ENCODE measurements at places on chromosomes 3 and 15.
A peak's percentile ranks its signal among the peaks of the same experiment; 100 is the strongest.

- DNase-seq, result no peak
These were observed 87.3 kb downstream of the PGPEP1L start for GRCh38 chr15:98920091-98920880.

GRCh38 chr15:31799715-31800321 lies 230.5 kb upstream of the CHRNA7 start:
- DNase-seq, result no peak

- DNase-seq, result no peak
These were observed 25.9 kb upstream of the PLA2G4D start for GRCh38 chr15:42120285-42120684.

- DNase-seq, result no peak
These were observed 184.1 kb upstream of the TP63 start for GRCh38 chr3:189446959-189447560.

DNA sequence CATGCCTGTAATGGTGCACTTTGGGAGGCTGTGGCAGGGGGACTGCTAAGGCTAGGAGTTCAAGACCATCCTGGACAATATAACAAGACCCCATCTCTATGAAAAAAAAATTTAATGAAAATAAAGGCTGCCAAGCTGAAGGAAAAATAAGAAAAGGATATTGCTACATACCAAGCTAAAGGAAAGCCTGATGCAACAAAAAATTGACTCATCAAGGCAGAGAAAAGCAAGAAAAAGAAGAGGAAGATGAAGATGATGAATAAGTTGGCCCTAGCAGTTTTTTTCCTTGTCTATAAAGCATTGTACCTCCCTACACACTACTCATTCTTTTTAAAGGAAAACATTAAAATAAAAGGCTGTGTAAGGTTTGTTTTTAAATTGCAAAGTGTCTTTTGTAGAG lies 441.9 kb upstream of the MDFIC2 start:
- no peak for DNase-seq

- no peak for DNase-seq
These were observed 4.7 kb downstream of the PXYLP1 start for GRCh38 chr3:141236361-141236760.

- DNase-seq, result no peak
These were observed 8.6 kb downstream of the AQP9 start for GRCh38 chr15:58146749-58147148.

DNA sequence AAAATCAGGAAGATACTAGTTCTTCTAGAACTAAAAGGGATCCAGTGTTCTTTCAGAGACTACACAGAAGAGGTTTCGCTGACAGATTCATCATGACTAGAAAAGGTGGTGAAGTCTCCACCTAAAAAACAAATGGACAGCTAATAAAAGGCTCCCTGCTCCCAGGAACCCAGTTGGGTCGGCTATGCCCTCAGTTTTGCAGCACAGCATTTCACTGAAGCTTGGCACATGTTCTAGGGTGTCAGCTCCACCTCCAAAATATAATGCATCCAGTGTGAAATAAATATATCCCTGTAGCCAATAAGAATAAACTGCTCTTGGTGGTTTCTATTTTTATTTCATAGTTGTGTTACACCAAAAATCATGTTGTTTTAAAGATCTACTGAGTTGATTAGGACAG lies 55.0 kb downstream of the ZIC4 start:
- no peak for DNase-seq

GRCh38 chr3:57389271-57389670 lies 96.8 kb upstream of the ASB14 start:
- DNase-seq, result no peak

DNA sequence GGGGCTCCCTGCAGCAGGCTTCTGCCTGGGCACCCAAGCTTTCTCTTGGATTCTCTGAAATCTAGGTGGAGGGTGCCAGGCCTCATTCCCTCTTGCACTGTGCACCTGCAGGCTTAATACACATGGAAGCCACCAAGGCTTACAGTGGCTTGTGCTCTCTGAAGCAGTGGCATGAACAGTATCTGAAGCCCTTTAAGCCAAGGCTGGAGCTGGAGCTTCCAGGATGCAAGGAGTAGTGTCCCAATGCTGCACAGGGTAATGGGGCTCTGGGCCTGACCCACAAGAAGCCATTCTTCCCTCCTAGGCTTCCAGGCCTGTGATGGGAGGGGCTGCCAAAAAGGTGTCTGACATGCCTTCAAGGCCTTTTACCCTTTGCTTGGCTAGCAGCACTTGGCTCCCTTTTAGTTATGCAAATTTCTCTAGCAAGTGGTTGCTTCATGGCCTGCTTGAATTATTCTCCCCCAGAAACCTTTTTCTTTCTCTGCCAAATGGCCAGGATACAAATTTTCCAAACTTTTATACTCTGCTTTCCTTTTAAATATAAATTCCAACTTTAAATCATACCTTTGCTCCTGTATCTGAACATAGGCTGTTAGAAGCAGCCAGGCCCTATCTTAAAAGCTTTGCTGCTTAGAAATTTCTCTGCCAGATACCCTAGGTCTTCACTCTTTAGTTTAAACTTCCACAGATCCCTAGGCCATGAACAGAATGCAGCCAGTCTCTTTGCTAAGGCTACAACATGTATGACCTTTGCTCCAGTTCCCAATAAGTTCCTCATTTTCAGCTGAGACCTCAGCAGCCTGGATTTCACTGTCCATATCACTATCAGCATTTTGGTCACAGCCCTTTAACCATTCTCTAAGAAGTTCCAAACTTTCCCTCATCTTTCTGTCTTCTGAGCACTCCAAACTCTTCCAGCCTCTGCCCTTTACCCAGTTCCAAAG lies 201.1 kb upstream of the LRRFIP2 start:
- no peak for DNase-seq

DNA sequence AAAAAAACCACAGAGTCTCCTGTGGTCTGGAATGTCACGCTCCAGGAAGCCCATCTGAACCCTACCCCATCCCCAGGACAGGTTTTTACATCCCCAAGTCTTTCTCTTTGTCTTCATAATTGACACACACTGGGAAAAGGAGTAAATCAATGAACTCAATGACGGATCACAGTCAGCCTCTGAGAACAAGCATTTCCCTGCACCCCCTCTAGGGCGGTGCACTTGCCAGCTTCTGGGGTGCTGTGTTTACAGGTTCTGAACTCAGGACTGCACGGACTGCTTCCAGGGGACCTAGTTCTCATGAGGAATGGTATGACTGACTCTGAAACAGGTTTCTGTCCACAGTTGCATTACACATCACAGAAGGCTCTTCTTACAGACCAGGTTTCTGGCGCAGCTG lies 81.1 kb downstream of the NUP210 start:
- DNase-seq, result no peak

DNA sequence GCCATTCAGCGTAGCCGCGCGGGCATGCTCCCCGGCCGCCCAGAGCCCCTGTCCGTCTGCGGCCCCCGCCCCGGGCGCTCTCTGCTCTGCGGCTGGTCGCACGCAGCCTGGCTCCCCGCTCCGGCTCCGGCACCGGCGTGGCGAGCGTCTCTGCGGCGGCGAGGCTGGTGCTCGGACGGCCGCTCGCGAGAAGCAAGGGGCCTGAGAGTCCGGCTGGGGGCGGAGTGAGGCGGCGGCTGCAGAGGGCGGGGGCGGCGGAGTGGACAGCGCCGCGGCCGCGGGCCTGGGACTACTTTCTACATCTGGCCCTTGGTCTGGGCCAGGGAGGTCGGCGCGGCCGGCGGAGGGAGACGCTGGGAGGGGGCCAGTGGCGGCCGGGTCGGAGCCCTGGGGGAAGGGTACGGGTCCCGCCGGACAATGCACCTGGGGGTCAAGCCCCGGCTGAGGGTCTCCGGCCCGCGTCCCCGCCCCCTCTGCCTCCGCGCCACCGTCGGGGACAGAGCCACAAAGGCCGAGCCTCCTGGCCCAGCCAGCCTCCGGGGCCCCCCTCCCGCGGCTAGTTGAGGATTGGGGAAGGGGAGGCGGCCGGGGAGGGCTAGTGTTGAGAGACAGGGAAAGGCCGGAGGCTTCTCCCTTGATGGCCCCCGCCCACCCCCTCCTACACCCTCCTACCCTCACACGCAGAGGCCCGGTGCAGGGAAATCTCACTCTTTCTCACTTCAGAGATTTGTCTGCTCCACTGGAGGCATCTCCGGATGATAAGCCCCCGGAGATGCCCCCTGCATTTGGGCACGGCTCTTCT lies at the start of gene PRTG:
Gene PRTG (minus strand): TSS at position 226 of the 802 bp plus-strand sequence. CDS start 221 bp downstream, at position 5.
- DNase-seq, result no peak

DNA sequence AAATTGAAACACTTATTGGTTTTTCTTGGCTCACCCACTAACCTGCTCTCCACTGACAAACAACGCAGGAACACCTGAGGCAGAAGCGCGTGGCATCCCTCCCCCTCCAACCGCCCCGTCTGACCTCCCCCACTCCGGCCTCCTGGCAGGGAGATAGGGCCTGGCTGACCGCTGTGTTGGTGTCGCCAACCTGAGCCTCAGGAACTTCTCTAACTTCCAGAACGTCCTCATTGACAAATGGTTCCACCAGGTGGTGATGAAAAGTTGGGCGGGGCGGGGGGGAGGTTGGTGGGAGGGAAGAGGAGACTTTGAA lies 22.8 kb downstream of the IL17RD start:
- DNase-seq, result no peak

DNA sequence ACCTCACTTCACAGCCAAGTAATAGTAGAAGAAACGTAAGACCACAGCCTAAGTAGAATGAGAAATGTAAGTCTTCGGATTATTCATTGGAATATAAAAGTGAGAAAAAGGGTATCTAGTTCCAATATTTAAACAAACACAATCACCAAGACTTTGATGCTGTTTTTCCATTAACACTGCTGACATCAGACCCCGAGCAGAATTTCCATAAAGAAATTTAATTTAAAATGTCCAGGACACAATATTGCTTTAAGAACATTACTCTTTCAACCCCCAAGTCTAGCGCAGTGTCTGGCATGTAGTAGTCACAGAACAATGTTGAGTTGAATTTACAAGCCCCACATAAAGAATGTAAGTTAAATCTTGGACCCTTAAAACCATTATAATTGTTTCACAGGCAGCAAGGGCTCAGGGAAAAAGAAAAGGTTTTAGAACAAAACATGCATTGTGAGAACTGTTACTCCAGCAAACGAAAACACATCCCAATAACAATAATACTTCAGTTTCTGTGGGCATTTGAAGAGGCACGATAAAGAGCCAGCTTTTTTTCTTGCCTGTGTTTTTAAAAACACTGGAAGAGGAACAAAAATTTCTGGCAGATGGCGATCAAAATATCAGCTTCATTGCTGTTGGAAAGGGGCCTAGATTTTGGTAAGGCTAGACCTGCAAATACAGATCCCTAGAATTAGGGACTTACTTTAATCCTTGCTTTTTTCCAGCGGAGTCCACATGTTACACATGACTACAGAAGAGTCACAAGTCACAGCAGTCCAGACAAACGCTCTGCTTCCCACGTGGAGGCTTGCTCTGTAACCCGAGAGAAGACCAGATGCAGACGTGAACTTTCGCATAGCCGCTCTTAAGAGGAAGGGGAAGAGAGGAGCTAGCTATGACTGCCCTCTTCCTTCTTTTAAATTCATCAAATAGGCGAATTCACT lies 77.9 kb upstream of the IGSF10 start:
- no peak for DNase-seq

GRCh38 chr3:69764861-69765260 lies 25.6 kb downstream of the MITF start:
- no peak for DNase-seq

GRCh38 chr3:101643009-101643844 lies 33.7 kb downstream of the ZBTB11 start:
- DNase-seq, result no peak

GRCh38 chr3:118412503-118412902 lies 622.1 kb downstream of the IGSF11 start:
- DNase-seq, result no peak

DNA sequence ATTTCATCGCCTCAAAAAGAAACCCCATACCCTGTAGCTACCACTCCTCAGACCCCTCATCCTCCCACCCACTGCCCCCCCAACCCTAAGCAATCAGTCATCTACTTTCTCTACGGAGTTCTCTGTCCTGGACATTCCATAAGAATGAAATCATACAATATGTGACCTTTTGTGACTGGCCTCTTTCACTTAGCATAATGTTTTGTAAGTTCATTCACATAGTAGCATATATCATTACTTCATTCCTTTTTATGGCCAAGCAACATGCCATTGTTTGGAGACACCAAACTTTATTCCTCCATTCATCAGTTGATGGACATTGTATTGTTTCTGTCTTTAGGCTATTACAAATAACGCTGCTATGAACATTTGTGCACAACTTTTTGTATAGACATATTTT lies 64.2 kb downstream of the TNIK start:
- no peak for DNase-seq

GRCh38 chr3:40574661-40575060 lies 49.9 kb downstream of the ZNF621 start:
- DNase-seq, result peak; percentile 9

- DNase-seq, result peak; percentile 44
These were observed 72.1 kb downstream of the RFTN1 start for GRCh38 chr3:16441371-16441875.

GRCh38 chr15:74618841-74619596 lies 3.4 kb downstream of the CLK3 start:
- DNase-seq, result no peak

DNA sequence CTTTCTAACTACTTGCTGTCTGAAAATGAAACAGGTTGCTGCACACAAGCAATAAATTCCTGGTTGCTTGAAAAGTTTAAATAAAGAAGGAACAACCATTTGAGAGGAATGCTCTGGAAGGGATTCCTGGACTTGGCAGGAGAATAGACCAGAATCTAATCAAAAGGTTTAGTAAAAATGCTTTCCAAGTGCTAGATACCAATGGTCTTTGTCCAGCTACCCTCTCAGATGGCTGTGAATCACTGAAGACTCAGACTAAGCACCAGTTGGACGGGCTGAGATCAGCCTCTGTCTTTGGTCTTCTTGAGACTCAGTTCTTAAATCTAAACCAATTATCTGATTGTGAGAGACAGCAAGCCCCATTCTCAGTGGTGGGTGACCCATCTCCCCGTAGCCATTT lies 27.7 kb upstream of the LPP start:
- no peak for DNase-seq

- no peak for DNase-seq
These were observed 115.4 kb upstream of the C15orf61 start for GRCh38 chr15:67405208-67406191.

DNA sequence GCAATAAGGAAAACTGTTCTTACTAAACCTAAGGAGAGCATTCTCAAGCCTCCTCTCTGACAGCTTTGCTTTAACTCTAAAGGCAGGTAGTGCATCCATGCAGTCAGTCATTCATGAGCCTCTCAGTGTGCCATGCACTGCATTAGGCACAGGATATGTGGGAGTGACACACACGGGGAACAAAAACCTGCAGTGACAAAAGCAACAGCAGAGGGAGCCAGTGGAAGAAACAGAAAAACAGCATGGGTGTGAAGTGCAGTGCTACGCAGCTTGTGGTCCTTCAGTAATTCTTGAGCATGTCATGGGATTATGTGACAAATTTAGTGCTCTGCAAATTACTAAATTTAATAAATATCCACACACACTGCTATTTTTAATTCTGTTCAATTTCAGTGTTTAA lies 230.7 kb downstream of the BBX start:
- no peak for DNase-seq

DNA sequence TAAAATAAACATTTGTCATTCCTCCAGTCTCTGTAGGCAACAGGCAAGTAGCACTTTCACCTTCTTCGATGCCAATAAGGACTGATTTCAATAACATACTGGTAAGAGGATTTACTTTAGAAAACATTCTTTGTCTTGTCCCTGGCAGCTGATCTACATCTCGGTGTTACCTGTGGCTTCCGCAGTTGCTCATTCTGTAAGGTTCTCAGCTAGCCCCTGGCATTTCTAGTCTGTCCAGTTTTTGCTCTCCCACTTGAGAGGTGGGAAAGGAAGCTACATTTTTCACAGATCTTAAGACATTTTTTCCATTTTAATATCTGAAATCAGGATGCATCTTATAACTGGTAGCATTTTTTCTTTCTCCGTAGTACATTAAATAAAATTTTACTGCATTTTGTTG lies 19.7 kb upstream of the MAP6D1 start:
- DNase-seq, result no peak

- DNase-seq, result no peak
These were observed 595.8 kb downstream of the NLGN1 start for GRCh38 chr3:173993299-173993698.

All from NCI-H2029 treated with DMSO at 0.1 percent for 48 hours (cell line).